ENCODE measurements at places on chromosomes 3 and 15. TPM values are rescaled to one million over a fixed set of nuclear protein-coding genes. Genes with fewer than 3 reads are reported as not detected.

Gene GRM2
- total RNA-seq, result 0.08 TPM

Gene CCR8
- not detected for total RNA-seq

Gene FAM81A
- 0.04 TPM for total RNA-seq

Gene MYL3
- not detected for total RNA-seq

Gene PP2D1
- not detected for total RNA-seq

Gene CHL1
- 0.08 TPM for total RNA-seq

Gene NR2E3
- not detected for total RNA-seq

Gene ZFAND6
- 80.9 TPM for total RNA-seq

Gene ANKUB1
- total RNA-seq, result 0.31 TPM

Gene TFG
- 133 TPM for total RNA-seq

Gene SAMD7
- total RNA-seq, result not detected

Gene FGF12
- 0.31 TPM for total RNA-seq

Gene GOLGA6B
- total RNA-seq, result not detected

Gene KBTBD8
- total RNA-seq, result 3.8 TPM

Gene CYP1A2
- total RNA-seq, result not detected
